EL (cell line): ENCODE measurements at places on chromosomes 5 and 9.

DNA sequence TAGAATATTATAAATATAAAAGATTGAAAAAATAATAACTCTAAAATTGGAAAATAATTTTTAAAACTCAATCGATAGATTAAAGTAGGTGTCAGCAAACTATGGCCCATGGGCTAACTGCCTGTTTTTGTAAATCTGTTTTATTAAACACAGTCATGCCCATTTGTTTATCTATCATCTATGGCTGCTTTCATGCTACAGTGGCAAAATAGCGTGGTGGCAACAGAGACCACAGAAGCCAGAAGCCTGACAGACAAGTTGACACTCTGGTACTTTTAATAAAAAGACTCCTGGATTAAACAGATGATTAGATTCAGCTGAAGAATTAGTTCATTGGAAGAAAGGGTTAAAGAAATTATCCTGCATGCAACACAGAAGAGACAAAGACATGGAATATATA is 400.7 kb upstream of the RORB start:
- no peak for DNase-seq

GRCh38 chr9:16487915-16488314 is 382.6 kb downstream of the BNC2 start:
- DNase-seq, result no peak

- peak; percentile 36 for DNase-seq
Observed at GRCh38 chr5:44774279-44774880, 34.4 kb upstream of the MRPS30 start.

- peak; percentile 28 for DNase-seq
Observed at GRCh38 chr5:64074533-64074932, 91.1 kb upstream of the RNF180 start.

DNA sequence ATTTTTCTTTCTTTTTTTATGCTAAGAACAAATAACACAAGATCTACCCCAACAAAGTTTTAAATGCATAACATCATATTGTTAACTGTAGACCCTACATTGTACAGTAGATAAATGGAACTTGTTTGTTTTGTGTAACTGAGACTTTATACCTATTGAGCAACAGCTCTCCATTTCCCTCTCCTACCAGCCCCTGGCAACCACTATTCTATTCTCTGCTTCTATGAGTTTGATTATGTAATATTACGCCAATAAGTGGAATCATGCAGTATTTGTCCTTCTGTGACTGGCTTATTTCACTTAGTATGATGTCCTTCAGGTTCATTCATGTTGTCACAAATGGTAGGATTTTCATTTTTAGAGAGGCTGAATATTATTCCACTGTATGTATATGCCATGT is 308.2 kb upstream of the PRR16 start:
- no peak for DNase-seq

- DNase-seq, result no peak
Observed at GRCh38 chr5:74187757-74188156, 452.8 kb downstream of the ENC1 start.

DNA sequence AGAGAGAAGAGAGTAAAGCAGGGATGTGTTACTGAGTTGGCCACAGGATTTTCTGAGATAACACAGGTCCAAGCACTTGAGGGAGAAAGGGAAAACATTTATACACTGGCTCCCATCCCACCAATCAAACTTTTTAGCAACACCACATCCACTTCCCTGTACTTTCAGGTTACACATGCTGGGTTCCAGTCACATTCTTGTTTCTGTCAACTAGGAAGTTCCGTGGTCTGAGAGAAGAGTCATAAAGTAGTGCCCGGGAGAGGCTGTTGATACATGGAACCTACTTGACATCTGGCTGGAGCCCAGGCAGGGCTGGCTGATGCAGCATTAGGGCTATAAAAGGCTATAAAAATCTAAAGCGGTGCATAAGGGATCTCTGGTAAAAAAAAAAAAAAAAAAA is 473.9 kb upstream of the COX7C start:
- no peak for DNase-seq

DNA sequence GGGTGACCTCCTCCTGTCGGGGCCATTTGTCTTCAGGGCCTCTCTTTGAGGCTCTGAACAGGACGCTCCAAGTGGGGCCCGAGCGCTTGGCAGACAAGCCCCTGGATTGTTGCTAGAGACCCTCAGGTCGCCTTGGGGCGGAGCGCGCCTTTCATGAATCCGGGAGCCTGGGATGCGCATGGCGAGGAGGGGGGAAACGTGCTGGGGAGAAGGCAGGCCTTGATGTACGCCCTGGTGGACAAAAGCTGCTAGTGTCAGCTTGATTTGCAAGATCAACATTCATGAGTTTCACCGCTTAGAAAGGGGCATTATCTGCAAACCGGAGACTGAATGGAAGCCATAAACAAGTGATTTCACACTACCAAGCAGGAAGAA is 226.3 kb downstream of the SMARCA2 start:
- no peak for DNase-seq

DNA sequence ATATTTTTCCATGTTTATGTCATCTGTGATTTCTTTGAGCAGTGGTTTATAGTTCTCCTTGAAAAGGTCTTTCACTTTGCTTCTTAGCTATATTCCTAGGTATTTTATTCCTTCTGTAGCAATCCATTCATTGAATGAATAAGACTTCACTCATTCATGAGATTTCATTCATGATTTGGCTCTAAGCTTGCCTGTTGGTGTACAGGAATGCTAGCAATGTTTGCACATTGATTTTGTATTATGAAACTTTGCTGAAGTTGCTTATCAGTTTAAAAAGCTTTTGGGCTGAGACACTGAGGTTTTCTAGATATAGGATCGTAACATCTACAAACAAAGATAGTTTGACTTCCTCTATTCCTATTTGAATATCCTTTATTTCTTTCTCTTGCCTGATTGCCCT is 15.9 kb downstream of the RLN2 start:
- no peak for DNase-seq

DNA sequence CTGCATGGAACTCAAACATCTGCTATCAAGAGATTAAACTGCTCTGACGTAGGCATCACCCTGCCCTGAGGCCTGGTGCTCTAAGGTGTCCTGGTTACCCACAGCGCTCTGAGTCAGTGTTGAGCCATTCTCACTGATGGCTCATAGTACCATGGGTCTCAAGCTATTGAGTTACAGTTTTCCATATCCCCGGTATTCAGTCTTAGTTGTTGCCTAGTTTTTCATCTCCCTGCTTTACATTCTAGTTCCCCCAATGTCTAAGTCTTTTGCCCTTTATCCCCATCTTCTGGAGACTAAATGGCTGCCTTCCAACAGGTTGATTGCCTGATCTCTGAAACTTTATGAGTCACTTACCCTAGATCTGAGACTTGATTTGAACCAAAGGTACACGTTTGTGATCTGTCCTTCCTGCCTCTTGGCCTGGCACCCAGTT is 161.2 kb upstream of the PTGER4 start:
- peak; percentile 84 for DNase-seq

DNA sequence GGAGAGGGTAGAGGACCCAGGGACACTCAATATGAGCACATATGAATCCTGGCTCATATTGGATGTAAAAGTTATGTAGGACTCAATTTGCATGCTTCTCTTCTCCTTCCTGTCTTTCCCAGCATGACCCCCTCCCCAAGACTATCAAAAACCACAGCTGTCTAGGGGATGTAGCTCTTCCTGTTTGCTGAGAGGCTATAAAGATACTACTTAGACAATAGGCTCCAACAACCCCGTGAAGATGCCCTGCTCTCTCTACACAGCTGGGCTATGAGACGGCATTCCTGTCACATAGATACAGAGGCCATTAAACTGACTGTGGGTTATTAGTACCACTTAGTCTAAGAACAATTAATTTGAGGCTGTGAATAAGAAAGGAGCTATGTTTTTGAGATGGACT is 56.5 kb upstream of the PCSK1 start:
- DNase-seq, result no peak

DNA sequence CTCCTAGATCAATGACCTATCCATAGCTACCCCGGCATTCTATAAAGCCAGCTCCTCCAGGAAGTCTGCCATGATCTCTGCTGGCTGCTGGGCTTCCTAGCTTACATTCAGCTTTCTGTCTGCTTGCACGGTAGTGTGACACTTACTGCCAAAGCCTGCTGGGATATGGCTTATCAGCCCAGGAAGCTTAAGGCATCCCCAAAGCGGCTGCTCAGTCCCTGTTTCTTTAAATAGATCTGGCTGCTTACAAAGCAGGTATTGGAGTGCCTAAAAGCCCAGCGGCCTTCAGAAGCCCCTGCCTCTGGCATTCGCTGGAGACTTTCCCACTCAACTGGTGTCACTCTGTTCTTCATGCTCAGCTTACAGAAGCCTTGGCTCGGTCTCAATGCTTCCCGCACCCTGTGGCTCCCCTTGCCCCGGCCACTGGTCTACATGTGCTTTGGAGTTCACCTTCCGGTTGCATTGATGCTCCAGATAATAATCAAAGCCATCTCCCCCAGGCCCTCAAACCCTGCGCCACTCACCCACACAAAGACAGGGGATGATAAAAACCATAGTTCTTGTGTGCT is 31.3 kb upstream of the STRBP start:
- no peak for DNase-seq

DNA sequence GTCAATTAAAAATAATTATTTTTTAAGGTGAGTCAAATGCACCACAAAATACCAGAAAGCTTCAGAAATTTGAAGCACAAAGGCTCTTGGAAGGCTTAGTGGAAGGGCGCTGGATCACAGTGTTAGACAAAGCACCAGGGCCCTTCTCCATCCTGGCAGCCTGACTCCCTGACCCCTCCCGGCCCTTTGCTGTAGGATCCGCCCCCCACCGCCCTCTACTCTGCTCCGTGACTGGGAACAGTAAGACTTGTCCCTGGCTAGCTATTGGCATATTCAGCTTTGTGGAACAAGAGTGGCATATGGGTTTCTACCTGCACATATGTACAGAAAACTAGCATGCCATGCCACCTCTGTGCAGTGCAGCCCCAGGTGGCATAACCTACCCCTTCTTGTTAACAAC is 222.1 kb downstream of the SYK start:
- no peak for DNase-seq

- no peak for DNase-seq
Observed at GRCh38 chr5:12488161-12488560, 583.9 kb upstream of the CTNND2 start.

- DNase-seq, result no peak
Observed at GRCh38 chr5:111255169-111255568, 31.0 kb downstream of the CAMK4 start.

GRCh38 chr5:127011153-127011552 is 19.2 kb downstream of the MARCHF3 start:
- DNase-seq, result peak; percentile 96
